Stimulated activated CD4-positive, alpha-beta T cell treated with anti-CD3 and anti-CD28 coated beads, TNF-alpha, amount 100 ng/mL, for 4 hours (primary cell): ENCODE measurements at places on chromosomes 4 and X.

- no peak for DNase-seq
Observed at GRCh38 chr4:76214177-76214675, 602 bp upstream of the SCARB2 start.

GRCh38 chr4:70571772-70572171, 20.3 kb upstream of the AMBN start:
- DNase-seq, result no peak

- DNase-seq, result no peak
Observed at GRCh38 chr4:84167564-84167963, 331.5 kb downstream of the NKX6-1 start.

DNA sequence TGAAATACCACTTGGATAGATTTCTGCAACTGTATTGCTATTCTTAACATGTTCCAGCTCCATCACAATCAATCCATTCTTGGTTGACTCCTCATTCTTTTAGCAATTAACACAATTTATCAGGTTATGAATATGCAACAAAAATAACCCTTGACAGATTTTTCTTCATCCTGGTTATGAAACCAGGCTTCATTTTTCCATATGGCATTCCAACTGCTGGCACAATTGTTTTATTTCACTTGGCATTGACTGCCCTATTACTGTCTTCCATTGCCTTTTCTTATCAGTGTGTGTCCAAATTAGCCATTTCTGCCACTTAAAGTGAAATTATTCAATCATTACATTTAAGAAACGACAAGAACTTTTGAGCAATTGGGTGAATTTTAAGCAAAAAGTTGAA, 388.8 kb upstream of the EPHA5 start:
- no peak for DNase-seq

- no peak for DNase-seq
Observed at GRCh38 chr4:147754037-147754445, 22.2 kb downstream of the ARHGAP10 start.

GRCh38 chr4:169664615-169665014, 44.2 kb downstream of the CLCN3 start:
- no peak for DNase-seq

- DNase-seq, result no peak
Observed at GRCh38 chrX:144918936-144919335, 328.4 kb upstream of the SPANXN1 start.
